Transverse colon (tissue), 4 donors: ENCODE measurements at places on chromosomes 4 and X. TPM values are rescaled to one million over a fixed set of nuclear protein-coding genes. Genes with fewer than 3 reads are reported as not detected.

The N4BP2 gene
- 19.5 TPM for total RNA-seq

GRCh38 chr4:177052211-177052934 is 257.3 kb upstream of the NEIL3 start:
- no peak for DNase-seq

GRCh38 chrX:54427837-54428424 is 12.3 kb upstream of the TSR2 start:
- no peak for DNase-seq

DNA sequence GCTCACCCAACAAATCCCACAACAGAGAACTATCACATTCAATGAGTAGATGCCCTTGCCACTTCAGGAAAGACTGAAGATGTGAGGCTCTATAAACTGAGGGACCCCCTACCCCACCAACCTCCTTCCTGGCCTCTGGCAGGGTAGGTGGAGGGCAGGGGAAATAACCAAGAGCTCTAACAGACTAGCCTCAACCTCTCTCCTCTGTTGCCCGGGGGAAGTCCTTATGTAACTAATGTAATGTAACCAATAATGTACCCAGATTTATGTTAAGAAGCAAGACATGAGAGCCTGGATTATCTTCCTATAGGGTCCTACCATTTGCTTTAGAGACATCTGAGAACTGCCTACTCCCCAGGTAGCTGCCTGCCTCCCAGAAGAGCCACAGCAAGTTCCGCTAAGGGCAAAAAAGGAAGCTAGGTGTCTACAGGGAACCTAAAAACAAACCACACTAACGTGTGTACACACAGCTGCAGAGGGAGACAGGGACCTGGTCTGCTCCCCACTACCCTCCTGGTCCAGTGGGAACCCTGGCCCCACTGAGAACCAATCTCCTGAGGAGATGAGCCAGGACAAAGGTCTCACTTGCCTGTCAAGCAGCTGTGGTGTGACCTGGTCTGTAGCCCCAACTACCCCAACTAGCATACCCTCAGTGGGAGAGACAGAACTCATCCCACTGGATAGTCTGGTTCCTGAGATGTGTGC is 17.7 kb downstream of the OTUD5 start:
- peak; percentile 33 for DNase-seq

The SSX2B gene
- total RNA-seq = not detected

DNA sequence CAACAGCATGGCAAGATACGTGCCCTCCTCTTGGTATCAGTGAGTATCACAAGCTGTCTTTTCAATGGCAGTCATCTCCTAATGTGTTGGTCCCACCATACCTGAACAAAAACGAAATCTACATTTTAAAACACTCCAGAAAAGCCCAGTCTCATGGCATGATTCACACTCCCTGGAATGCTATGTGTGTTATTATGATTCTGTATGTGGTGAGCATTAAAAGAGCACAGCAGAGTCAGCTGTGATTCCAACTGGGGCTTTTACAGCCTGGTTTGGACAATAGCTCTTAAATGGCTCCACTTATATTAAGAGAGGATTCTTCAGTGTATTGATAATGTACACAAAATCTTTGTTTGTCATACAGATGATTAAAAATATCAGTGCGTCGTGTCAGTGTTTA is 274.1 kb upstream of the GK2 start:
- no peak for DNase-seq

The IL15 gene
- total RNA-seq = 0.75 TPM

The DGKK gene
- not detected for total RNA-seq

The ATOH1 gene
- 41.8 TPM for total RNA-seq

DNA sequence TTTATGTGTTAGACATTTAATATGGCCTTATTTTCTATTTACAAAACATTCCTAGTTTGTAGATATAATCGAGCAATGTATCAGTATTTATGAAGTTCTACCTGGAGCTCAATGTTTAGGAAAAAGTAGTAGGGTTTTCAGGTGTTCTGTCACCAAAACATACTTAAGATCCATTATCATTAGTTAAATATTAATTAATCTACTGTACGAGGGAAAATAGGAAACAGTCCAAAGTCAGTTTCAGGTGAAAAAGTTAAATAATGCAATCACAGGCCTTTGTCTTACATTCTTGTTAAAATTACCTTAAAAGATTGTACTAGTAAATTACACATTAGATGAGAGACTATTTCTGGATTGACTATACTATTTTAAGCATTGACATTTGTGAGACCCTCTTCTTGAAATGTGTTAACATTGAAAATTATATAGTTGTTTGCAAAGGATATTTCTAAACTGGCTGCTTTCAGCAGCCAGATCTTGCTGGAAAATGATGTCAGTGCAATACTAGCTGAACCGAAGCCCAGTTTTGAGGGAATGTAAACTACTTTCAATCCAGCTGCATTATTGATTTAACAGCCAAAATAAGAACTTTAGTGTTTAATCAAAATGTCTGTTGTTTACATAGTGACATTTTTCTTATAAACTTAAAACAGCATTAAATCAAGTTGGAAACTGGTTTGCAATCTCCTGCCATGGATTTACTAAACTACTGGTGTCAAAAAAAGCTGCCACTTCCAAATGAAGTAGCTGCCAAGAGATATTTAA is 19.3 kb downstream of the GUCY1B1 start:
- DNase-seq = no peak

- DNase-seq = no peak
Observed at GRCh38 chrX:141673946-141674345, 24.6 kb downstream of the SPANXD start.

DNA sequence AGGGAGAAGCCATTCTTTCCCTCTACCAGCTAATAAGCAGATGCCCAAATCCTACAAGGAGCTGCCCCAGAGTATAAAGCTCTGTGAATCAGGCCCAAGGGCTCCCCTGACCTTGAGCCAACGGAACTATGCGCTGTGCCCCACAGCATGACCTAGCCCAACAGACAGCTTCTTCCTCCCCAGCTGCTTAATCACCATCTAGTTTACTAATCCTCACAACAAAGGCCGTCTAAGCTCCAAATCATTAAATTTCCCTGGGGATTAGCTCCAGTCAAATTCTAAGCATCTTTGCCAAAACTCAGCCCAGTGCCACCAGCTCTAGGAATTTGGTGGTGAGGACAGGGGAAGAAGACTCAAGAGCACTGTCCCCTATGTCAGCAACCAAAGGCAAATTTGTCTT is 113.1 kb downstream of the SHROOM4 start:
- DNase-seq = no peak

DNA sequence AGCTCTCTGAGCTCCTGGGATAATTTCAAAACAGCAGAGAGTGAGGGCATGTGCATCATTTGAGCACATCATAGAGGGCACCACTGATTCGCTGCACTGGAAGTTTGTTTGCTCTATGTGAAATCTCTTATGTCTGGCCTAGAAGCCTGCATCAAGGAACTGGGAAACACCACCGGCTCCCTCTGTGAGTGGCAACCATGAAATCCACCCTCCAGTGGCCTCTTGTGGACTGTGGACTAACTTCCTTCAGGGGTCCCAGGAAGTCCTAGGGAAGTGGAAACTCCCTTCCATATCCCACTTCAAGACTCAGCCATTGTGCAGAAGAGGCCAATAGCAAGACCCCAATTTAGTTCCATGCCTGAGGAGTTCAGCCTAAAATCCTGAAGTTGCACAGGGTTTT is 48.0 kb upstream of the IGFBP7 start:
- no peak for DNase-seq

GRCh38 chr4:149881744-149882143 is 66.1 kb upstream of the IQCM start:
- DNase-seq = no peak

- no peak for DNase-seq
Observed at GRCh38 chr4:2058264-2059045, 672 bp upstream of the NAT8L start.

DNA sequence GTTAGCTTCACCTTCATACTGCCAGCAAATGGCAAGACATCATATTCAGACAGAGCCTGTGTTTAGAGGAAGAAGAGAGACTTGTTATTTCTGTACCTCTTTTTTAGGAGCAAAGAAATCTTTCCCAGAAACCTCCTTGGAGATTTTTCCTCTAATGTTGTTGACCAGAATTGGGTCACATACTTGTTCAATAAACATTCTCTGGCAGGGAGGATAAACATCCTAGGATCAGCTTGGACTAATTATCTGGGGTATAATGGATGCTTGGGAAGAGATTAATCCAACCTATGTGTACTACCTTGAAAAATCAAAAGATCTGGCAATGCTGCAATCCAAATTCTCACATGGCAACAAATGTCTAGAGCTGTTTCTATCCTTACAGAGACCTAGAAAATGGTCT is 8.4 kb upstream of the PRSS12 start:
- DNase-seq = no peak

The STOX2 gene
- 6.1 TPM for total RNA-seq

- DNase-seq = no peak
Observed at GRCh38 chr4:84171871-84172270, 327.2 kb downstream of the NKX6-1 start.

DNA sequence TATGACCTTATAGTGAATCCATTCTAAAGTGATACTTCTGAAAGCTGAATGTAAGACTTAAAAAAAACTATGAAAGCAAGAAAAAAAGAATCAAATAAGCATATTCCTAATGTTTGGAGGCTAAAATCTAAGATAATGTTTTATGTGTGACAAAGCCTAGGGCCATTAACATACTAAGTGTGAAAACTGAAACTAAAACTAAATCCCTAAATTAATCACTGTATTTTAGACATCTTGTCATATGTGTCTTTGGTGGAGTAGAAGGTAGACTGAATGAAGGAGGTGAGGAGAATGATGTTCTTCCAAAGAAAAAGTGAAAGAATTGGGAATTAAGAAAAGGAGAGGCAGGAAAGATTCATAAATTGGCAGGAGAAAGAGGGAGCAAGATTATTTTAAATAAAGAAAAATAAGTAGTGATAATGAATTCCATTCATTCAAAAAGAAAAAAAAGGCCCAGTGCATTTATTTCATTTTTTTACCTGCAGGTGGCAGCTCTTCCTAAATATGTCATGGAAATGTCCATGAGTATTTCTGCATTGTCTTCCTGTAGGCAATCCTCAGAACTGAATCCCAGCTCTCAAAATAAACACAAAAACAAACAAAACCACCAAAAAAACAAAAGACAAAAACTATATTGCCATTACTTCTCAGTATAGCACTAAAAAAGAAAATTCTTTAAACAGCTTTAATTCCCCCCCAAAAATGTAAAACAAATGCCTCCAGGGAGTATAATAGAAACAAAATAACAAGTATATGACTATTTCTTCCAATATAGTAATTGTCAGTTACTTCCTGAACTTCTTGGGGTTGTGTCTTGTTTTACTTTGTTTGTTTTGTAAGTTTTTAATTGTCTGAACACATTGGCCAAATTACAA is 17.0 kb upstream of the AP1AR start:
- DNase-seq = no peak

The SPANXB1 gene
- not detected for total RNA-seq

The GPR119 gene
- total RNA-seq = not detected

The ZCCHC12 gene
- 0.55 TPM for total RNA-seq

GRCh38 chr4:39758176-39758575 is 60.2 kb downstream of the UBE2K start:
- DNase-seq = no peak

DNA sequence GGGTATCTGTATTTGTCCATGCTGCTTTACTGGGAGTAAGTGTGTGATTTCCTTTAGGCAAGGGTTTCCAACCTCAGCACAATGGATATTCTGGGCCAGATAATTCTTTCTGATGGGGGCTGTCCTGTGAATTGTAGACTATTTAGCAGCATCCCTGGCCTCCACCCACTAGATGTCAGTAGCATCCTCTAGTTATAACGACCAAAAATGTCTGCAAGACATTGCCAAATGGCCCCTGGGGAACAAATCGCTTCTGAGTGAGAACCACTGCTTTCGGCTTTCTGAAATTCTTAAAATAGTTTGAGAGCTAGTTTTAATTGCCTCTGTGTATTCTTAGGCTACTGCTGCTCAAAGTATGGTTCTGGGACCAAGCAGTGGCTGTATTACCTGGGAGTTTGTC is 81.2 kb upstream of the GPM6B start:
- no peak for DNase-seq

DNA sequence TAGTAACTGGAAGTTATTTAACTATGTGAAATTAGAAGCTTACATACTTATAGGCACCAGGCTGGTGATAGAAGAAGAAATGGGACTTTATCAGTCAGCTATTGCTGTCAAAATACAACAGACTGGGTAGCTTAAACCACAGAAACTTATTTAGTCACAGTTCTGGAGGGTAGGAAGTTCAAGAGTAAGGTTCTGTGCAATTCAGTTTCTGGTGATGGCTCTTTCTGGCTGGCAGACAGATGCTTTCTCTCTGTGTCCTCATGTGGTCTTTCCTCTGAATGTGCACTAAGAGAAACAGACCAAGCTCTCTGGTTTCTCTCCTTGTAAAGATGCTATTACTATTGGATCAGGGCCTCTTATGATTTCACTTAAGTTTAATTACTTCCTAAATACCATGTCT is 92.1 kb upstream of the ANKRD50 start:
- no peak for DNase-seq

The GC gene
- total RNA-seq = not detected

The CCDC120 gene
- 19.1 TPM for total RNA-seq

DNA sequence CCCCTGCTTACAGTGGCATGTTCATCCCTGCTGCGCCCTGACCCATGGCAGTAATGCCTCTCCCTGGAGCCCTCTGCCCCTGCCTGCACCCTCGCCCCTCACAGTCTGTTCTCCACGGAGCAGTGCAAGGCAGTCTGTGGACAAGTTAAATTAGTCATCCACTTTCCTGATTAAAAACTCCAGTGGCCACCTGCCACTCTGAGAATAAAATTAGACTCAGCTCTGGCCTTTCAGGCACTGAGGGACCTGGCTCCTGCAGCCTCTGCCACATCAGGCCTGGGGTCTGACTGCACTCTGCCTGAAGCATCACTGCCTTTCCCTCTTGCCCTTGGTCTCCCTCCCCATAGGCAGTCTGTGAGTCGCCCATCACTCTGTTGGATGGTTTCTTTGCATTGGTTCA is 53.6 kb downstream of the GRK4 start:
- no peak for DNase-seq

The YY2 gene
- 1.2 TPM for total RNA-seq

GRCh38 chrX:78517124-78517523 is 142.0 kb downstream of the RTL3 start:
- DNase-seq = no peak

The PALLD gene
- total RNA-seq = 309 TPM

GRCh38 chr4:140641105-140641555 is 72.4 kb upstream of the UCP1 start:
- no peak for DNase-seq

DNA sequence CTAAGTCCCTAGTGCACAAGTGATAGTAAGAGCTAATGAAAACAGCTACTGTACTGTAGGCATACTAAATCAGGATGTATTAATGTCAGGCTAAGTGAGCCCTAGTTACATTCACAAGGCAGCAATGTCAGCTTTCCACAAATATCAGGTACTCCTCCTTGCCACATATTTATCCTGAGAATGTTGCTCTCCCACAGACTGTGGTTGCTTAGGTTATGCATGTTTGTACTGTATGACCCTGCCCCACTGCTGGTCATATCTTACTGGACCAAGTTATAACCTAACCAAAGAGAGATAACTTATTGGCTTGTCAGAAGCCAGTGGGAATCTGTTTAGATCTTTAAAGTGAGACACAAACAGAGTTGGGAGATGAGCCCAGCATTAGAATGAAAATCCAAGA is 241.0 kb downstream of the SLC39A8 start:
- no peak for DNase-seq
